ENCODE measurements at places on chromosomes 3 and 15.

- DNase-seq: no peak
Observed at GRCh38 chr3:22594990-22595389, 608.1 kb upstream of the UBE2E2 start.

DNA sequence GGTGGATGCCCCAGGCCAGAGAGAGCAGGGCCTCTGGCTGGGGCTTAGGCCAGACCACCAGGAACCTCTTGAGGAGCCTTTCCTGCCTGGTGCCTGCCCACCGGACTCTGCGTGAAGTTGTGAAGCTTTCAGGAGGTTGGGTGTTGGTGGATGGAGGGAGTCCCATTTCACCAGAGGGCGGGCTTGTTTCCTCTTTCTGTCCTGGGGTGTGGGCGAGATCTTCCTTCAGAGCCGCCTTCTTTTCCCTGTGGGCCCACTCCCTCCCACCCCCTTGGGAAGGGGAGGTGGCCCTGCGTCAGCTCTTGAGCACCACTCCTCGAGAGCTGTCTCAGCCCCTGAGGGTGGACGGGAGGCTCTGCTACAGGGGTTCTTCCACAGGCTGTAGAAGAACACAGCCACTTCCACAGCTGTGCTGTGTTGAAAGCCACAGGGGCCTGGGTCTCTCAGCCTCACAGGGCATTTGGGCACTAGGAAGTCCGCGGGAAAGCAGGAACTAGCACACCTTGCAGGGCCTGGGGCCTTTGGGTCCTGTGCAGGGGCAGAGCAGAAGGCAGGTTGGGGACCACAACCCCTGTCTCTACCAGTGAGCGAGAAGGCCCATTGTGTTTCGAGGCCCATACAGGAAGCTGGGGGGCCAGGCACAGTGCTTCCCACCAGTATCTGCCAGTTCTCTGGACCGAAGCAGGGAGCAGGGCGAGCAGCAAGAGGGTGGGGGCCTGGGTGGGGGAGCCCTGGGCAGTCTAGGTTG is 2.1 kb downstream of the AMIGO3 start:
- no peak for DNase-seq

DNA sequence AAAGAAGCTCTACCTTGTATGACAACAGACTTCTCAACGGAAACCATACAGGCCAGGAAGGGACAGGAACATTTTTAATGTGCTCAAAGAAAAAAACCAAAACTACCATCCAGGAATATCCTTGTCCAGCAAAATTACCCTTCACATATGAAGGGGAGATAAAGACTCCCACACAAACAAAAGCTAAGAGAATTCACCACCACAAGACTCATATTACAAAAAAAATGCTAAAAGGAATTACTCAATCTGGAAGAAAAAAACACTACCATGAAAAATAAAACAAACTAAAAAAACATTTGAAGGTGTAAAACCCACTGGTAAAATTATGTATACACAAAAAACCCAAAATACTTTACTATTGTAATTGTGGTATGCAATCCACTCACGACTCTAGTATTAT is 57.2 kb downstream of the DLG1 start:
- DNase-seq: no peak

DNA sequence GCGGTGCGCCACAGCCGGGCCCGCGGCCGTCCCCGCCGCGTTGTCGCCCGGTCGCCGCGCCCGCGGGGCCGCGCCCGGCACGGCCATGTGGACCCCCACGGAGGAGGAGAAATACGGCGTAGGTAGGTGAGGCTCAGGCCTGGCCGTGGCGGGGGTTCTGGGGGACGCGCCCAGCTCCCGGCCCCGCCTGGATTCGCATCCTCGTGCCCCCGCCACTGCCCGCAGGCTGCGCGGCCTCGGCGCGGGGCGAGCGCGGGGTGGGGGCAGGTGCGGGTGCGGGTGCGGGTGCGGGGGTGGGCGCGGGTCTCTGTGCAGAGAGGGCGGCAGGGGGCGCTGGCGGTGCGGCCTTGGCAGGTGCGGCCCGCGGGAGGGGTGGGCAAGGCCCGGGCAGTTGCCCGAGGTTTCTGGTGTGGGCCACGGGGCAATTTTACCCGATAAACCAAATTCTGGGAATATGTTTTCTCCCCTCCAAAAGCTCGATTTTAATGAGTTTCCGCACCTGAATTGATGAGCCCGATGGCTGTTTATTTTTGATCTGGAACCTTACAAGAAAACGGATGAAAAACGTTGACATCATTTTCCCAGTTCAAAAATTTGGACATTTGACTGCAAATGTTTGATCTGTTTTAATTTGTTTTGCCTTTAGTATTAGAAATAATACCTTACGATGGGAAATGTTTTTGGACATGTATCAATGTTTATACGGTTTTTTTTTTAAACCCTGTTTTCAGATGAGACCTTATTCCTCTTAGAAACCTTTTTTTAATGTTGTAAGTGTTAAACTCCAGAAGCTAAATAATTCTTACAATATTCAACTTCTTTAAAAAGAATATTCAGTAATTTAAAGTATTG is 678 bp downstream of the DOCK3 start:
- DNase-seq: peak; percentile 60

- no peak for DNase-seq
Observed at GRCh38 chr3:536417-536813, 339.9 kb downstream of the CHL1 start.

GRCh38 chr15:31271224-31271635 is 55.4 kb upstream of the KLF13 start:
- no peak for DNase-seq

DNA sequence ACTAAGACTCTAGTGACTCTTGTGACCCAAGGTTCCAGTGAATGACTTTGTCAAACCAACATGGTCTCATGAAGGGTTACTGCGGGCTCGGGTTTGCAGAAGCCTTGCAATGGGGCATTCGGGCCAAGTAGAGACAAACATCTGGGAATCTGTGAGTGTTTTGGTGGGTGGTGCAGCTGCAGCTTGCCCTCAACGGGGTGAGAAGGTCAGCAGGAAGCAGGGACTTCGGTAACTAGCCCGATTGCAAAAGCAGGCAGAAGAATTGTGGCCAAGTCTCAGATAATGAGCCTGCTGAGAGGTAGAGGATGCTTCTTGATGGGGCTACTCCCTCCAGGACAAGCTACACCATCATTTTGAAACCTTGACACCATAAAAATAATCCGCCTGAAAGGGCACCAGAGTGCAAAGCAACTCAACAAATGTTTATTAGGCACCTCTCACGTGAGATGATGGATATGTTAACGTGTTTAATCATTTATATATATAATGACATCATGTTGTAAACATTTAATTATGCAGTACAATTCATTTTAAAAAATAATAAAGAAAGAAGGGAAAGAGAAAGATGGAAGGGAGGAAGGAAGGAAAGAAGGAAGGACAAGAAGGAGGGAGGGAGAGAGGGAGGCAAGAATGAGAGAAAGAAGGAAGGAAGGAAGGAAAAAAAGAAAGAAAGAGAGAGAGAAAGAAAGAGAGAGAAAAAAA is 263.9 kb upstream of the IGF1R start:
- DNase-seq: no peak

DNA sequence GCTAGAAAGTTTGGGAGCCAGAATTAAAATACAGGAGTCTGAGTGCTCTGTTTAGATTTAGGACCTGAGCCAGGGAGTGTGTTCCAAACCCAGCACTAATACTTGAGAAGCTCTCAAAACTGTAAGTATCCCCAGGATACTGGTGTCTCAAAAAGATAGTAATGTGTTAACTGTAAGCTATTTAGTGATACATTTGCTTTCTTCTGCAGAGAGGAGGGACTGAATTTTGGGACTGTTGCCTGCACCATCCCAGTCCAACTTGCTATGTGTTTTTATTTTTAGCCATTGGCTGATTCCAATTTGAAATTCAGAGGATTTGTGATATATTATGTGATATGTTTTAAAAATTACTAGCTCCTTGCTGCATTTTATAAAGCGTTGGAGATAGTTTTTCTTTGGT is 31.5 kb downstream of the UBE2E1 start:
- DNase-seq: no peak

- DNase-seq: no peak
Observed at GRCh38 chr3:42685891-42686820, 819 bp downstream of the KLHL40 start.

DNA sequence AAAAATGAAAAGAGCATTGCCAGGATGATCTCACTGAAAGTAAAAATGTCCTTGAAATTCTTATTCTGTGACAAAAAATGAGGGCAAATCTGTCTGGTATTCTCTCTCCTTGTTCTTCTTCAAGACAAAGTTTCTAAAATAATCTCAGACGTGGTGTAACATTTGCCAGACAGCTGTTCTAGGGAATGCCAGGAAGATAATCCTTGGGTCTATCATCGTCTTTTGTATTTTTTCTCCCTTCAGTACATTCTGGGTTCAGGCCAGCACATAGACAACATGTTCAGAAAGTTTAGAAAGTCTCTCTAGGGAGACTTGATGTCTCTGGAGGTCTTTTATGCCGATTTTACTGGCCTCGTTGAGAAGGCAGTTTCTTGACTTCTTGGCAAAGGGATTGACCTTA is 121.2 kb upstream of the HES1 start:
- DNase-seq: no peak

- DNase-seq: no peak
Observed at GRCh38 chr3:51242939-51243338, 142.2 kb upstream of the MANF start.

GRCh38 chr3:37935756-37936666 is 54.6 kb upstream of the VILL start:
- DNase-seq: no peak

- DNase-seq: no peak
Observed at GRCh38 chr15:101063891-101064794, 145.0 kb downstream of the LRRK1 start.

DNA sequence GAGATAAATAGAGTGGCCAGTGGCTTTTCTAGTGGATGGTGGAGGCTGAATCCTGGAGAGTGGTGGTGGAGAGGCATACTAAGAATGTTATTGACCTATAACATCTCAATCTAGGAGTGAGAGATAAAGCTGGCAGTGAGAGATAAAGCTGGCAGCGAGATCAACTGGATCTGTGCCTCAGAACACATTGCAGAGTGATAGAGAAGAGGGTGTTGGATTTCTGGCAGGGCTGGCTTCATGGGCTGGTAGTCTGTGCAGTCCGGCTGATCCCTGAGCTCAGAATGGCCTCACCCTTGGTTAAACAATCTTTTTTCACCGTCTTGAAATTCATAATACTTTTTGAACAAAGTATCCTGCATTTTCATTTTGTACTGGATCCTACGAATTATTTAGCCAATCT is 221.2 kb downstream of the NLGN1 start:
- DNase-seq: no peak

DNA sequence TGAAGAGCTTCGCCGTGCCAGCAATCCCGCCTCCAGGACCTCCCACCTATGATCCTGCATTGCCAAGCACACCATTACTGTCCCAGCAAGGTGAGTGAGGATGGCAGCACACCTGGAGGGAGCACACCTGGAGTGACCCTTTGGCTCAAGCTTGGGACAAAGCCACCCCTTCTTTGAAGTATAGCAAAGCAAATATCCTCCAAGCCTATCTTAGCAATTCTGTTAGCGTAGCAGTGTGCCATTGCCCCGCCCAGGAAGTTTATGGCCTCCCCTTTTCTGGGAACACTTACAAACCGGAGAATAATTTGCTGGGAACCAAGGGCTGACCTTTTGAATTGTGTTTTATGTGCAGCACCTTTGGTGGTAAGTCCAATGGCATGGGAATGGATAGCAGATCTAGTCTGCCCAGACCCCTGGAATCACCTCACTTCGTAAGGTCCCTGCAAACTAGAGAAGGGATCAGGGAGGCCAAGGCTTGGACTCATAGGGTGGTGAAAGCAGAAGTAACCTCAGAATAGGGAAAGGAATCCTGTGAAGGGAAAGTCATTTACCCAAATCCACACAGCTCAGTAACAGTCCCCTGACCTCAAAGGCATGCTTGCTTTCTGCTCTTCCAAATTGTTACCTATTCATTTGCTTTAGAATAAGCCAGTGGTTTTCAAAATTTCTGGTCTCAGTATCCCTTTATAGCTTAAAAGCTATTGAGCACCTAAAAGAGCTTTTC is 70.1 kb downstream of the HCN4 start:
- DNase-seq: no peak

DNA sequence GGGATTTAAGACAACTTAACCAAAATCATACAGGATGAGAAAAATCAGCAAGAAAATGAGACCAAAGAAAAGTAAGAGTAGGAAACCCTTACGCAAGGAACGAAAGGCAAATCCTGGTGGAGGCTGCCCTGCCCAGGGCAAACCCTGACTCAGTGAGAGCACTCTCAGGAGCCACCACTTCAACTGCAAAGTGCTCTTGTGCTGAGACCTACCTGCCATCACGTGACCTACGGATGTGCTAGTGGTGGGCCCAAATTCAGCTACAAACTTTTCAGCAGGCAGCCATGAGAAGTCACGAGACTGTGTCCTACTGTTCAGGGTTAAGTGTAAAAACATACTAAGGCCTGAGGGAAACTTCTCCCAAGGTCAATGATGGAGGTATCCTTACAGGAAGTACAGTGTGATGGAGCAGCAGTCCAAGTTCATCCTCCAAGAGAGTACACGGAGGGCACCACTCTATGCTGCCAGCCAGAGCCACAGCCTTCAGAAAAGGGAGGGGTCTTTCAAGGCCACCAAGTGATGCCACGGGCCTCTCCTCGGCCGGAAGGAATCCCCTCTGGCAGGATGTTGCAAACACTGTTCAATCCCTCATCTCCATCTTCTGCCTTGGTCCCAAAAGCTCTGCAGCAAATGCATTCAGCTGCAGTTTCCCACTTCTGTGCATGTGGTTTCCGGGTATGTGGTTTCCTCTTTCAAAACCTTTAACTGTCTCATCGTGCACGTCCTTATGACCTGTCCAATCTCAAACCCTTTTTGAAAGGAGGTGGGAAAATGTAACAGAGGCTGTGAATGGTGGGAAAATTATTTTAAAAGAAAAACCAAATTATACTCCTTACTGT is 9.5 kb downstream of the CHSY1 start:
- peak; percentile 66 for DNase-seq

- peak; percentile 25 for DNase-seq
Observed at GRCh38 chr15:90192961-90193786, 8.0 kb upstream of the SEMA4B start.

- no peak for DNase-seq
Observed at GRCh38 chr3:3031326-3031725, 78.8 kb downstream of the IL5RA start.

- DNase-seq: no peak
Observed at GRCh38 chr3:181253796-181254195, 264.3 kb upstream of the DNAJC19 start.

DNA sequence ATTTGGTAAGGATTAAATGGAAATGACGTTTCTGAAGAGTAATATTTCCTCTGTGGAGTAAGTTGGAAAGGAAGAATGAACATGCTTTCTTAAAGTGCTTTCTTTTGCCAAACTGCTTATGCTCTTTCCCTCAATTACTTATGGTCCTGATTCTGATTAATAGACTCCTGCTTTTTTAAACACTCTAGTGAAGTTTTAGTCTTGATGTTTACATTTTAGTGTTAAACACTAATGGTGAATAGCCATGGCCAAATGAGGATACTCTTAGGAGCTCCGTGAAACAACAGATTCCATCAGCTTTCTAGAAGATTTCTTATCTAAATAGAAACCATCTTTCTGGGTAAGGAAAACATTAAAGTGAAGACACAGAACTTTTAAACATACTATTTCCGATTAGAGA is 117.6 kb downstream of the P3H2 start:
- DNase-seq: no peak

All from naive thymus-derived CD8-positive, alpha-beta T cell (primary cell).